ENCODE measurements at places on chromosomes 3 and 15.
A peak's percentile ranks its signal among the peaks of the same experiment; 100 is the strongest.

GRCh38 chr3:78183906-78184599 lies 1144.2 kb downstream of the ROBO2 start:
- DNase-seq = no peak

GRCh38 chr3:20837676-20838302 lies 651.8 kb upstream of the SGO1 start:
- no peak for DNase-seq

GRCh38 chr3:72345980-72346379 lies 502.3 kb downstream of the SHQ1 start:
- no peak for DNase-seq

GRCh38 chr15:69535101-69535638 lies 82.6 kb downstream of the RPLP1 start:
- DNase-seq = no peak

DNA sequence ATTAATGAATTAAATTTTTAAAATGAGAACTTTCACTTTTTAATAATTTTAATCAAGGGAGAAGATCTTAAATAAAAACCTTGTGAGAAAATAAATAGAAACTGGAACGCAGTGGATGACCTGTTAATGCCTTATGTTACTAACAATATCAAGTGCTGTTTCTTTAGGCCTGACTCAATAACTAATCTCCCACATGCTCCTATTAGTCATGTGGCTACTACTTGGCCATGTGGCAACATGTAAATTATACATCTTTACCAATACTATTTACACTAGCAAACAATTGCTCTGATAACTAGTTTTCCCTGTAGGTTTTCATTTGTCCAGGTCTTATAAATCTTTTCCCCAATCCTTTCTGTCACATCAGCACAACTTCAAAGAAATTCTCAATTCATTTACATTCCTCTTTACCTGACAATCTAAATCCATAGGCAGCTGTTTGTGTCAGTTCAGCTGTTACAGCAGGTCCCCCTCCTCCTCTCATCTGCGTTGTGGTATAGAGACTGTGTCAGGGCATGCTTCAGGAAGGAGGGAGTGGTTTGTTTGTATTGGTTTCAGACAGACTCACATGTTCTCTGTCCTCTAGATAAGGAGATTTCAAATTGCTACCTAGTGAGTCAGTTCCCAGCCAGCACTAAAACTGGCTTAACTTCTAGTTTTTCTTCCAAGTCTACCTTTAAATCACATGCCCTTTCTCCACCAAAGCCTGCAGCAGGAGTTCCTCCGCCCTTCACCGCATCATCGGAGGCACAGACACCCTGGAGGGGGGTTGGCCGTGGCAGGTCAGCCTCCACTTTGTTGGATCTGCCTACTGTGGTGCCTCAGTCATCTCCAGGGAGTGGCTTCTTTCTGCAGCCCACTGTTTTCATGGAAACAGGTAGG lies 11.3 kb upstream of the C3orf52 start:
- peak; percentile 47 for DNase-seq

DNA sequence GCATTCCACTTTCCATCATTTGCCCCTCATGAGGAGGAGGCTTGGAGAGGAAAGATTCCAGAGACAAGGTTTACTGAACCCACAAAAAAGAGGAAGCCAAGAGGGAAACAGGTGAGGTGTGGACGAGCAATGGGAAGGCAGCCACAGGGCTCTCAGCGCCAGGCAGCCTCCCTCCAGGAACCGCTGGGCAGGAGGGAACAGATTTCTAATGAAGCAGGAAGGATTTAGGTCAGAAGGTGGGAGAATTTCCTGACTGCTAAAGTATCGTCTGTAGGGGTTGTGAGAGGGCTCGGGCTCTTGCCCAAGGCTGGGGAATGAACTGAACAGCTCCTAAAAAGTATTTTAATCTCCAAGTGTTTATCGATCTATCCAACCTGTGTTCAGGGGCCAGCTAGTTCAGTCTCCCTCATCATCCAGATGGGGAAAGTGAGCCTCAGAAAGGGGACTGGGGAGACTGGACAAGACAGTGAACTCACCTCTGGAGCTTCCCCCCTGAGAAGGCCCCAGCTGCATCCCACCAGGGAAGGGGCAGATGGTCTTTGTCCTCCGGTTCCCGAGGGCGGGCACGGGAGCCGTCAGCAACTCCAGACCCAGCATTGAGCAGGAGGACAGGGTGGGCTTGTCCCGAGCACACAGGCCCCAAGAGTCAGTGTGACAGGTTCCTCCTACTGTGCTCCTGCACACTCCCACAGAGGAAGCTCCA lies 10.5 kb downstream of the LOXL1 start:
- DNase-seq = no peak

GRCh38 chr3:195896361-195897080 lies 11.8 kb downstream of the TNK2 start:
- no peak for DNase-seq

- no peak for DNase-seq
These were observed 59.0 kb upstream of the BCL6 start for GRCh38 chr3:187804120-187804744.

Measured in CD4-positive, alpha-beta T cell treated with Interleukin-4 for 1 hour (primary cell).